ENCODE measurements at places on chromosomes 1 and 21. TPM values are rescaled to one million over a fixed set of nuclear protein-coding genes. Genes with fewer than 3 reads are reported as not detected.
A peak's percentile ranks its signal among the peaks of the same experiment; 100 is the strongest.

- peak; percentile 83 for DNase-seq
These were observed 11.7 kb upstream of the ALPL start for GRCh38 chr1:21497466-21498061.

Gene IGSF3
- total RNA-seq, result 58.7 TPM

GRCh38 chr1:20279509-20279908 lies 11.2 kb upstream of the VWA5B1 start:
- no peak for DNase-seq

Gene LRRC39
- 0.52 TPM for total RNA-seq
